ENCODE measurements at places on chromosomes 12 and 14.

DNA sequence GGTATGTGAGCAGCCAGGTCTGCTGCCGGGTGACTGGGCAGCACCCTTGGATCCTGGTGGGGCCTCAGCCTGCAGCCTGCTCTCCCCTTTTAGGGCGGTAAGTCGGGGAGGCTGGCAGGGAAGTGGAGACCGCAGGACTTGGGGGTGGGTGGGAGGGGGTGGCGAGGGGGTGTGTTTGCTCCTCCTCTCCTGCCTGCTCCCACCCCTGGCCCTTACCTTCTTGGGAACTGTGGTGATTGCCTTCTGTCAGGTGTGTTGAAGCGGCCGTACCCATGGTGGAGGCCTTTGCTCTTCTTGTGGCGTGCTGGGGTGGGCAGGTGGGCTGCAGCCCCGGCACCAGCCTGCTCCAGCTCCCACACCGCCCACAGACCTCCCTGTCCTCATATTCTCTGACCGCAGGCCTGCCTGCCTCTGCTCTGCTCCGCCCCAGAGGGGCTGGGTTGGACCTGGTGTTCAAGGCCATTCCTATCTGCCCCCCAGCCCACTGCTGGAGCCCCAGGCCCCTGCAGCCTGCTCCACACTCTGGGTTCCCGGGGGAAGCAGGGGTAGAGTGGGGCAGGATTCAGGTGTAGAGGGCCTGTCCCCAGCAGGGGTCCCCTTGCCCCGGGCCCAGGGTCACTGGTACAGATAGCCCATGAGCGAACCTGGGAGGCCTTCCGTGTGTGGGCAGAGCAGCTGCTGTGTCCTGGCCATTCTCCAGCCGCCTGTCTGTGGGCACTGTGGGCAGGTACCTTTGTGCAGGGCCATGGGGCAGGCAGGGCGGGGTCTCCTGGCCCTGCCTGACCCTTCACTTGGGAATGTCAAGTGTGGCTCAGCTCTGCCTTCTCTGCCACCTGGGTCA is 5.2 kb downstream of the TEDC1 start:
- no peak for DNase-seq

DNA sequence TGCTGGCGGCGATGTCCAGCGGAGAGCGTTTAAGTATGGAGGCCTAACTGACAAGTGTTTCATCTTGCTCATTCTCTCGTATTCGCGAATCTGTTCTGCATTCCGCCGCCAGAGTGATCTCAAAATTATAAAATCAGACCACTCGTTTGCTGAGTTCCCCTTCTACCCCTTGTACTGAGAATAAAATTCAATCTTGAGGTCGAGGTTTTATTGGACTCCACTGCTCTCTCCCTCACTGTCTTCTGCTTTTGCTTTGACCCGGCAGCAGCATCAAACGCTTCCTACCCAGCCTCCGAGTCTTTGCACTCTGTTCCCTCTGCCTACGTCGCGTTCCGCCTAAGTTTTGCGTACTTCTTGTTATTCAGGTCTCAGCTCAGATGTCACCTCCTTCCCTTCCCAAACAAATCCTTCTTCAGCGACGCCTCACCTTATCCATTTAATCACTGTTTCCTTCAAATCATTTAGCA is 462 bp downstream of the KNTC1 start:
- DNase-seq, result peak; percentile 61

DNA sequence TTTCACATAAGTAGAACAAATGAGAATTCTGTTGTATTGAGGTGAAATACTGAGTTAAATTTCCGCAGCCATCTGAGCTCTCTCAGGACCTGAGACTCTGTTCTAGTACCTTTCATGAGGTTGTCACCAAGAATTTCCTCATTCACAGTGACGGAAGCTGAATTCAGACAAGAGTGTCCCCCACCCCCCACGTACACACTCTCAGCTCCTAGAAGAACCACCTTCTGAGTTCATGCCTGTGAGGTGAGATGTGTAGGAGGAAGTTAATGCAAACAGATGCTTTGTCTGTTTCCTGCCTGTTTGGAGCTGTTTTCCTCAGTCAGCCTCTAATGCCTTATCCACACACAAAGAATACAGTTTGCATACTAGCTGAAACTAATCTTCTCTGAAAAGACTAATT is 18.2 kb downstream of the BICDL1 start:
- DNase-seq, result peak; percentile 83

DNA sequence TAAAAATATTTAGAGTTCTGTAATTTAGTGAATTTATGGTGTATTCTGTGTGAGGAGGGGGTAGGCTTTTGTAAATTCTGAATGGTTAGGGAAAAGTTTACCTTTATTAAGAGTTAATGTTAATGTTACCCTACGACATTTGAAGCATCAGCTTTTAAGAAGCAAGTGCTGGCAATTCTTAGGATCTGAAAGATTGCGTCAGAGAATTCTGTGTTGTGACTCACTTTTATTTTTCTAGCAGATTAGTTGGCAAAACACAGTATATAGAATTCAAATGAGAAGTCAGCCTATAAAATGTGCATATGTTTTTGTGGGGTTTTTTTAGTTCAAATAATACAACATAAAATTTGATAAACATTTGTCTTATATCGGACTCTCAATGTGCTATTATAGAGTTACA is 97.6 kb downstream of the RAD52 start:
- DNase-seq, result no peak

DNA sequence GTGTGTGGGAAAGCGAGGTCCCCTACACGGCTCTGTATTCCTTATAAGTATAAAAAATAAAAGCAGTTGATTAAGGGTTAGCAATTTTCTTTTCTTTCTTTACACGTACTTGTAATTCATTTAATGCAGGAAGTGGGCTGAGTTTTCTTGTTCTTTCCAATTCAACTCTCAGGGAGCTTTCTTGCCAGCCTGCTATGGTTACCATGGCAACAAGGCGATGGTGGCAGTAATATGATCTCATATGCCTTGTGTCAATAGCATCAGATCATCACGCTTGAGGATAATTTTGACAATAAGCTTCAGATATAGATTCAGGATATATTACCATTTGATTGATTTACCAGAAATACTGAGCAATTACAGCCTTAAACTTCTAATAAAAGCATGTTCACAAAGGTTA is 466.5 kb downstream of the APAF1 start:
- no peak for DNase-seq

- no peak for DNase-seq
Observed at GRCh38 chr12:58500399-58500798, 419.9 kb downstream of the LRIG3 start.

GRCh38 chr12:76455582-76456345 is 103.8 kb downstream of the OSBPL8 start:
- peak; percentile 34 for DNase-seq

GRCh38 chr14:105885561-105886320 is 359.4 kb downstream of the TMEM121 start:
- no peak for DNase-seq

DNA sequence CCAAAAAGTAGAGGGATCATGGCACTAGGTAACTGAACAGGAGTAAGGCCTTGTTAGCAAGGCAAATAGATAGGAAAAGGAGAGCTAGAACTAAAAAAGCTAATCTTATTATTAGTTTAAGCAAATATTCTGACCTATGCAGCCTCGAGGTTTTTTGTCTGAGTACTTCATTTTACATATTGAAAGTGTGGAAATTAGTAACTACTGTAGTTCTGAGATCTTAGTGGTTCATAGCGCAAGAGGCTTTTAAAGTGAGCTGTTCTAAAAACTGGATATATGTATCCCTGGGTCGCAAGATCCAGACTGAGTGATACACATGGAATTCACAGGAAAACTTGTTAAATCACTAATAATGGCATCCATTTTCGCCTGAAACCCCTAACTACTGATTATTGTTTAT is 411.0 kb upstream of the SOX5 start:
- DNase-seq, result no peak

DNA sequence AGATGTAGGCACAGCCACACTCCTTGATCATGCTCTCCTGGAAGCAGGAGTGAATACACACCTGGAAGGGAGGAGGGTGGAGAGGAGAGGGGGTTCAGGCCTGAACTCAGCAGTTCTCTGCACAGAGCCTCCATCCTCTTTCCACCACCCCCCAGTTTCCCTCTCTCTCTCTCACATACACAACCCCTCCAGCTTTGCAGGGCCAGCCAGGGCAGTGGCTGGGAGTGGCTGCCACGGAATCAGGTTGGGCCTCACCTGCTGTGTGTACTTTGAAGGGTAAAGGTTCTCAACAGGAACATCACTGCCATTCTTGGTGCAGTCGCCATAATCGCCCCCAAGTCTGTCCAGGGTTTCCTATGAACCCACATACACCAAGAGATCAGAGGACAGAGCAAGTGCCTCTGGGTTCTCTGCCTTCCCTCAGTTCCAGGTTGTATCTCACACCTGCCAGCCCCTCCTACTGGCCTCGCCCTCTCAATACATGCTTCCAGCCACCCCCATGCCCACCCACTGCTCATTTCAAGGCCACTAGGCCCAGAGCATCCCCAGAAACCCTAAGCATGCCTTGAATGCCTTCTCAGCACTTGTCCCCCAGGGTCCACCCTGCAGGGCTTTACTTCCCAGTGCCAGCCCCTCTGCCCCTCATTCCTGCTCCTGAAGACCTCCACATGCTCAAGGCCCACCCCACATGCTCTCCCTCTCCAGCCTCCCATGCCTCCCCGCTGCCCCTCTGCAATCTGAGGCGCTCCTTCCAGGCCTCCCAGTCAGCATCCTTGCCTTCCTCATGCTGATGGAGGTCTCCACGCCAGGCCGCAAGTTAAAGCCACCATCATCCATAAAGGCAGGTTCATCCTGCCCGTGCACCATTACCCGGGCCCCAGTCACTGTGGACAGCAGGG is 12.9 kb upstream of the TNFRSF1A start:
- no peak for DNase-seq

DNA sequence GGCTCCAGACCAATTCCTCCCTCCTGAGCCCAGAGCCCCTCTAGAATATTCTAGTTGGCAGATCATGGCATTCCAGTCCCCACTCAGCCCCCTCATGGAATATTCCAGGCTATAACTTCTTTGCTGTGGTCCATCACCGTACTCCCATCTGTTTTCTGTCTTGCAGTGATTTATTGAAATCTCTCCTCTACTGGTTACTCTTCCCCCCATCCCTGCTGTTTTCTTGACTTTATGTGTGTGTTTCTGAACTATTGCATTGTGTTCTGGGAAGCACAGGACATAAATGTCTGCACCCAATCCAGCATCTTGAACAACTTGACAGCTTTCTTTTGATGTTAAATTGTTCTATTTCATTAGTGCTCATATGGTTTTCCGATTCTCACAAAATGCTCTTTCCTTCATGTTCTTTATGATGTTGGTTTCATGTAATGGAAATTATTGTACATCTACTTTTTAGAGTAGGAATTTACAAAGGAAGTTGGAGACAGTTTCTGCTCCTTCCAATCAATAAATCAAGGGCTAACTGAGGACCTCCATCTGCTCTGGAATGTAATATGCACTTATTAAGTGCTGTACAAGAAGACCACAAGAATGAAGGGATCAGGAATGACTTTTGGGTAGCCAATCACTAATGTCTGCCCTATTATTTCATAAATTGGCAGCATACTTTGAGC is 26.3 kb downstream of the PDE6H start:
- no peak for DNase-seq

GRCh38 chr12:116933091-116933490 is 22.3 kb downstream of the FBXW8 start:
- DNase-seq, result no peak

Data from activated CD4-positive, alpha-beta T cell treated with anti-CD3 and anti-CD28 coated beads, Interleukin-2, amount 10 ng/mL, durations not matched to agents 7 days and 5 days (primary cell).